Progenitor cell of endocrine pancreas (in vitro differentiated cells): ENCODE measurements at places on chromosomes 5 and 9. TPM values are rescaled to one million over a fixed set of nuclear protein-coding genes. Genes with fewer than 3 reads are reported as not detected.
A peak's percentile ranks its signal among the peaks of the same experiment; 100 is the strongest.

DNA sequence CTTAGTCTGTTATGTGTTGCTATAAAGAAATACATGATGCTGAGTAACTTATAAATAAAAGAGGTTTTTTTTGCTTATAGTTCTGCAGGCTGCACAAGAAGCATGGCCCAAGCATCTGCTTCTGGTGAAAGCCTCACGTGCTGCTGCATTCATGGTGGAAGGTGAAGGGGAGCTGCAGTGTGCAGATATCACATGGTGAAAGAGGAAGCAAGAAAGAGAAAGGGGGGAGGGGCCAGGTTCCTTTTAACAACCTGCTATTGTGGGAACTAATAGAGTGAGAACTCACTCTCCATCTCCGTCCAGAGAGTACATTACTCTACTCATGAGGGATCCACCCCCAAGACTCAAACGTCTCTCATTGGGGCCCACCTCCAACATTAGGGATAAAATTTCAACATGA is 12.5 kb upstream of the PARP8 start:
- H3K4me1 ChIP-seq = peaks cover 2% of the 10 kb centered on the region
- no peak for DNase-seq
- H3K36me3 ChIP-seq = no peaks in the 10 kb centered on the region
- H3K27me3 ChIP-seq = peaks cover 13% of the 10 kb centered on the region
- H3K4me3 ChIP-seq = no peak overlapping the region

- H3K4me3 ChIP-seq = no peak overlapping the region
- no peaks in the 10 kb centered on the region for H3K36me3 ChIP-seq
- H3K4me1 ChIP-seq = peaks cover 10% of the 10 kb centered on the region
- DNase-seq = no peak
- H3K27ac ChIP-seq = no peak overlapping the region
- H3K27me3 ChIP-seq = no peaks in the 10 kb centered on the region
These were observed 2015.9 kb upstream of the CDH9 start for GRCh38 chr5:29054282-29054681.

- no peaks in the 10 kb centered on the region for H3K4me1 ChIP-seq
- no peaks in the 10 kb centered on the region for H3K27me3 ChIP-seq
- H3K4me3 ChIP-seq = no peak overlapping the region
These were observed 32.3 kb downstream of the ERCC6L2 start for GRCh38 chr9:95907794-95908193.

GRCh38 chr5:35899800-35900199 is 38.6 kb downstream of the CAPSL start:
- no peak overlapping the region for H3K4me3 ChIP-seq
- H3K27me3 ChIP-seq = no peaks in the 10 kb centered on the region
- no peaks in the 10 kb centered on the region for H3K4me1 ChIP-seq
- no peak for DNase-seq
- no peaks in the 10 kb centered on the region for H3K36me3 ChIP-seq

DNA sequence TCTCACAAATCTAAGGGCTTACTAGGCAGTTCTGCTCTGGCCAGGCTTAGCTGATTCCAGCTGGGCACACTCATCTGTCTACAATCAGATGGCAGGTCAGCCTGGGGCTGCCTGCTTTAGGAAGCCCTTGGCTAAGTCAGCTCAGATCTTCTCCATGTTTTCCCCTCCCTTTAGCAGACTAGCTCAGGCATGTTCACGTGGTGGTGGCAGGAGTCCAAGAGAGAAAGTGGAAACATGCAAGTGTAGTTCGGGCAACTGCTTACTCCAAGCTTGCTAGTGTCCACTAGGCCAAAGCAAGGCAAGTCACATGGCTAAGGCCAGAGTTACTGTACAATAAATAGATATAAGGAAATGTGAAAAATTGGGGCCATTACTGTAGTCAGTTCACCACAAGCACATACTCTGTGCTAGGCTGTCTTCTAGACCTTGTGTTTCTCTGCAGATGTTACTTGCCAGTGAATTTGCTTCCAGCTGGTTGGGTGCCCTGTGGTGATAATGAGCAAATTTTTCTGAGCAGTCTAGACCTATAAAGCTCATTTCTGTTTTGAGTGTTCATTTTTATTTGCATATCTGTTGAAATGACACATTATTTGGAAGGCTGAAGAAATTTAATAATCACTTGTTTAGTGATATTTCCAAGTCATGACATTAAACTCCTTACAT is 38.3 kb downstream of the RECK start:
- peaks cover 18% of the 10 kb centered on the region for H3K4me1 ChIP-seq
- no peak overlapping the region for H3K4me3 ChIP-seq
- H3K36me3 ChIP-seq = no peaks in the 10 kb centered on the region
- no peak overlapping the region for H3K27ac ChIP-seq

GRCh38 chr5:143041972-143042770 is 272.0 kb downstream of the ARHGAP26 start:
- no peaks in the 10 kb centered on the region for H3K4me1 ChIP-seq
- H3K27me3 ChIP-seq = no peaks in the 10 kb centered on the region
- peaks cover 5% of the 10 kb centered on the region for H3K36me3 ChIP-seq
- DNase-seq = no peak
- H3K27ac ChIP-seq = no peak overlapping the region
- H3K4me3 ChIP-seq = no peak overlapping the region

DNA sequence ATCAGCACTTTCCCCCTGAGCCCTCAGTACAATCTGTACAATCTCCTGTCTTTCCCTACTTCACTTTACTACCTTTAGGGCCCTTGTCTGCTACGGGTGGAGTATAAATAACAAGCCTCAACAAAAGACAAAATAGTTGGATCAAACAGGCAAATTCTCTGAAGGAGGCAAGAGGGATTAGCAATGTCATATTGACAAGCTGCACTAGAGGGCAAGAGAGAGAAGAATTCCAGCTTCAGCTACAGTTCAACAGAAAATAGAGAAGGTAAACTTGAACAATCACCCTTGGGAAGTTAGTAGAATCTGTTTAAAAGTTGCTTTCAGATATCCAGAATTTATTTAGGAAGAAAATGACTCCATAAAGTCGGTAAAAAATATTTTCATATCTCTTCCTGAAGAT is 68.4 kb upstream of the IZUMO3 start:
- no peaks in the 10 kb centered on the region for H3K36me3 ChIP-seq
- H3K4me1 ChIP-seq = peaks cover 2% of the 10 kb centered on the region
- no peak for DNase-seq
- no peaks in the 10 kb centered on the region for H3K27me3 ChIP-seq
- no peak overlapping the region for H3K27ac ChIP-seq
- no peak overlapping the region for H3K4me3 ChIP-seq

GRCh38 chr9:18753904-18754303 is 279.1 kb downstream of the SAXO1 start:
- DNase-seq = no peak
- H3K4me1 ChIP-seq = peaks cover 24% of the 10 kb centered on the region
- no peak overlapping the region for H3K4me3 ChIP-seq

- no peak overlapping the region for H3K27ac ChIP-seq
- H3K4me3 ChIP-seq = no peak overlapping the region
- DNase-seq = no peak
- peaks cover 57% of the 10 kb centered on the region for H3K27me3 ChIP-seq
- H3K36me3 ChIP-seq = no peaks in the 10 kb centered on the region
- H3K4me1 ChIP-seq = no peaks in the 10 kb centered on the region
These were observed 23.7 kb upstream of the PURA start for GRCh38 chr5:140090251-140090650.

DNA sequence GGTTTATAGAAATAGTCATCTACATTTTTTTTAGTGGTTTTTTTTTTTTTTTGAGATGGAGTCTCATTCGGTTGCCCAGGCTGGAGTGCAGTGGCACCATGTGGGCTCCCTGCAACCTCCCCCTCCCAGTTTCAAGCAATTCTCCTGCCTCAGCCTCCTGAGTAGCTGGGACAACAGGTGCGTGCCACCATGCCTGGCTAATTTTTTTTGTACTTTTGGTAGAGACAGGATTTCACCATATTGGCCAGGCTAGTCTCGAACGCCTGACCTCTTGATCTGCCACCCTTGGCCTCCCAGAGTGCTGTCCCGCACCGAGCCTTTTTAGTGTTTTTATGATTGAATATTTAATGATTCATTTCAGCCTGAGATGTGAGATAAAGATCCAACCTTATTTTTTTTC is 27.3 kb downstream of the ANKRD33B start:
- H3K36me3 ChIP-seq = no peaks in the 10 kb centered on the region
- H3K4me3 ChIP-seq = no peak overlapping the region
- no peak for DNase-seq
- H3K27me3 ChIP-seq = peaks cover 4% of the 10 kb centered on the region

DNA sequence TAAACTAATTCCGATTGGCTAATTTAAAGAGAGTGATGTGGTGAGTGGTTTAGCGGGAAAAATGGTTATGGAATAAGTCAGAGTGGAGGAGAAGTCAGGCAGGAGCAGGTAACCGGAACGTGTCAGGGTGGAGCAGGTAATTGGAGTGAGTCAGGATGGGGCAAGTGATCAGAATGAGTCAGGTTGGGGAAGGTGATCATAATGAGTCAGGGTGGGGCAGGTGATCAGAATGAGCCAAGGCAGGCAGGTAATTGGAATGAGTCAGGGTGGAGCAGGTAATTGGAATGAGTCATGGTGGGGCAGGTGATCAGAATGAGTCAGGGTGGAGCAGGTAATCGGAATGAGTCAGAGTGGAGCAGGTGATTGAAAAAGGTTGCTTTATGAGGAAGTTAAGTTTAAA is 101.4 kb downstream of the TMEM167A start:
- peak overlapping the region; percentile 29 for H3K27ac ChIP-seq
- H3K27me3 ChIP-seq = no peaks in the 10 kb centered on the region
- DNase-seq = no peak

- H3K27me3 ChIP-seq = no peaks in the 10 kb centered on the region
- DNase-seq = no peak
- H3K36me3 ChIP-seq = no peaks in the 10 kb centered on the region
- H3K4me1 ChIP-seq = no peaks in the 10 kb centered on the region
- H3K4me3 ChIP-seq = no peak overlapping the region
These were observed 173.2 kb upstream of the CDH10 start for GRCh38 chr5:24817966-24818365.

DNA sequence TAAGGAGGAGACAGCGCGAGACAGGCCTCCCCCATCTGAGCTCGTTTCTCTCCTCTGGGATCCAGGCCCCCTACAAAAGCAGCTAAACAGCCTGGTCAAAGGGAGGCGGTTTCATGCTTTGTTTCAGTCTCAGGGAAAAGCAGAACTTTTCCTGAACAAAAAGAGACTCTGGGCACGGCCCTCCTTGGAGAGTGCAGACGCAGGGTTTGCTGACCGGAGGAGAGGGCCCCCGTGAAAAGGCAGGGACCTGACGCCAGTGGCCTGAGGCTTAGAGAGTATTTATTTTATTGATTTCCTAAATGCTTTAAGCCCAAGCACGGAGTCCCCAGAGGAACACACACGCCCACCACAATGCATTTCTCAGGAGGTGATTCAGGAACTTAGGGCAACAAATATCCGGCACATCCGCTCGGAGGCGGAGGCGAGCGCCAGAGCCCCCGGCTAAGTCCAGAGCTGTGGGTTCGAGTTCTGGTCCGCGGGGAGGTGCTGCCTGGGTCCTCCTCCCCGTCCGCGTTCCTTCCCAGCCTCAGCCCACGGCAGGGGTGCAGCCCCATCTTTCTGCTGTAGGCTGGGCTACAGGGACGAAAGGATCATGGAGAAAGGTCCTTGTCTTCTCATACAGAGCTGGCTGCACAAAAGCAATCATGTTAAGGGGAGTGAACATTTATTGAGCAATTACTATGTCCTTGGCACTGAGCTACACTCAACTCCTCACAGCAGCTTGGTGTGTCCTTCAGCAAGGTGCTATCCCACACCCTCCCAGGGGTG is 40.0 kb downstream of the PTGES start:
- H3K4me3 ChIP-seq = no peak overlapping the region
- peaks cover 20% of the 10 kb centered on the region for H3K4me1 ChIP-seq
- H3K27ac ChIP-seq = peak overlapping the region; percentile 73
- DNase-seq = no peak

- no peaks in the 10 kb centered on the region for H3K4me1 ChIP-seq
- DNase-seq = no peak
- no peak overlapping the region for H3K4me3 ChIP-seq
- no peak overlapping the region for H3K27ac ChIP-seq
These were observed 271.8 kb upstream of the SMARCA2 start for GRCh38 chr9:1743121-1743960.

- H3K4me1 ChIP-seq = peaks cover 29% of the 10 kb centered on the region
- no peaks in the 10 kb centered on the region for H3K36me3 ChIP-seq
- H3K27ac ChIP-seq = peak overlapping the region; percentile 73
These were observed 1.9 kb upstream of the CARD19 start for GRCh38 chr9:93093877-93094657.

DNA sequence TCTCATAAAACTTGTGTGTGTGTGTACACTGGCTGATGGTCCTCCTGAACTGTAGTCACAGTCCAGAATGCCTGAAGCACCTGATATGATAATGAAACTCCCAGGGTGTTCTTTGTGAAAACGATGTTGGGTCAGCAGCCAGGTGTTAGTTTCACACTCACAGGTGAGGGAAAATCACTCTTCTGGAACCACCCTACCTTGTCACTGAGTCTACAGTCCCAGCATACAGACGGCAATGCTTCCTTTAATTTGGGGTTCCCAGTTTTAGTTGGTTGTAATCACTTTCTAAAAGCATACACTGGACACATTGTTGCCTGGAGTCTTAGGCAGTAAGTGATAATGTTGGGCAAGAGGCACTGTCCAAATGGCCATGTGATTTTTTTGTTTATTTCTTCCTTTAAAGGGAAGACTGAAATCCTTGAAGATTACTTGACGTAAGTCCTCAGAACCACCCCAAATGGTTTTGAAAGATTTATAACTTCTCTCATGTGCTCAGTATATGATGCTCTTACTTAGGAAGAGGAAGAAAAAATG is 18.2 kb upstream of the MGAT1 start:
- DNase-seq = no peak
- peaks cover 31% of the 10 kb centered on the region for H3K4me1 ChIP-seq
- no peaks in the 10 kb centered on the region for H3K36me3 ChIP-seq
- H3K27me3 ChIP-seq = peaks cover 3% of the 10 kb centered on the region

- peaks cover 15% of the 10 kb centered on the region for H3K4me1 ChIP-seq
- no peak overlapping the region for H3K27ac ChIP-seq
- H3K27me3 ChIP-seq = no peaks in the 10 kb centered on the region
- H3K4me3 ChIP-seq = no peak overlapping the region
These were observed 14.6 kb downstream of the MRPS27 start for GRCh38 chr5:72305194-72306142.

GRCh38 chr9:126376311-126377175 is 49.9 kb downstream of the MVB12B start:
- peaks cover 54% of the 10 kb centered on the region for H3K4me1 ChIP-seq
- no peaks in the 10 kb centered on the region for H3K27me3 ChIP-seq
- peak overlapping the region; percentile 31 for H3K4me3 ChIP-seq
- H3K27ac ChIP-seq = peak overlapping the region; percentile 93
- peak; percentile 29 for DNase-seq

GRCh38 chr5:105730982-105731381 is 1939.8 kb downstream of the EFNA5 start:
- H3K27ac ChIP-seq = no peak overlapping the region
- no peaks in the 10 kb centered on the region for H3K27me3 ChIP-seq
- H3K36me3 ChIP-seq = no peaks in the 10 kb centered on the region

GRCh38 chr5:157177953-157178352 is 2.7 kb upstream of the ITK start:
- no peak overlapping the region for H3K27ac ChIP-seq
- no peaks in the 10 kb centered on the region for H3K4me1 ChIP-seq
- no peaks in the 10 kb centered on the region for H3K36me3 ChIP-seq
- peaks cover 11% of the 10 kb centered on the region for H3K27me3 ChIP-seq
- H3K4me3 ChIP-seq = no peak overlapping the region

- H3K4me1 ChIP-seq = no peaks in the 10 kb centered on the region
- DNase-seq = peak; percentile 94
- H3K4me3 ChIP-seq = peak overlapping the region; percentile 29
- no peak overlapping the region for H3K27ac ChIP-seq
- H3K36me3 ChIP-seq = no peaks in the 10 kb centered on the region
- H3K27me3 ChIP-seq = peaks cover 59% of the 10 kb centered on the region
These were observed 155.8 kb upstream of the IRX4 start for GRCh38 chr5:2038321-2039179.

NEK6 gene
- total RNA-seq = 23.9 and 24.4 TPM in 2 replicates

DNM1 gene
- total RNA-seq = 34.1 and 38.0 TPM in 2 replicates

REEP2 gene
- total RNA-seq = 20.0 and 22.1 TPM in 2 replicates

PCDHB10 gene
- total RNA-seq = 5.5 and 7.2 TPM in 2 replicates

NDFIP1 gene
- total RNA-seq = 228 and 247 TPM in 2 replicates

SLC25A48 gene
- total RNA-seq = 0.34 and 0.69 TPM in 2 replicates

OR1J2 gene
- total RNA-seq = not detected in 2 replicates

CFAP77 gene
- total RNA-seq = 0.43 and 0.64 TPM in 2 replicates
